ENCODE measurements at places on chromosomes 11 and 22.

DNA sequence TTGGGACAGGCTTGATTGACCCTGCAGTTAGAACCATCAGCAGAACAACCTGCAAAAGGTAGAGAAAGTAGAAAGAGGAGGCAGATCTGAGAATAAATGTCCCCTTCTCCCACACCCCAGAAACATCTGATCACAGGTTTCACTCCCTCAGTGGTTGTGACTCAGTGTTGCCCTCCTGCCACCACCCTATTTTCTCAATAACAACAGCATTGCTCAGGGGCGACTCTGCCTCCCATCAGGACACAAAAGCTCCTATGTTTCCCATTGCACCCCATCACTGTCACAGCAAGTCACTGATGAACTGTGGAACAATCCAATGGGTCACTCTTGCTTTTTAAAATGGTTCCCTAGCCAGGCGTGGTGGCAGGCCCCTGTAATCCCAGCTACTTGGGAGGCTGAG lies 110.2 kb downstream of the RASSF10 start:
- no peak for DNase-seq

DNA sequence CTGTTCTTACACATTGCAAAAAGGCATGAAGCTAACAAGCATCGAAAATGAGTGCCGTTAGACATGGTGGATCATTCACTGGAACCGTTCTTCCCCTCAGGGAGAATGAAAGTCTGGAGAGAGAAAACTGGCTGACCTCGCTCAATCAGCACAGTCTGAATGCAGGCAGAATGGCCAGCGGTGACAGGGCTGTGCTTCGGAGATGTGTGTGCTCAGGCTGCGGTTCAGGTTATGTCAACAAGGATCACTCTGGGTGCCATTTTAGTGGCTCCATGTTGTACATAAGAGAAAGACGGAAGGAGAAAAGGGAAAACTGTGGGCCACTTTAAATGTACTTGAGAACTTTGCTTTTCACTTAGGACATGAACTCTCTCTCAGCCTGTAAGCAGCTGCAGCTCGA lies 749.8 kb upstream of the ARHGAP42 start:
- DNase-seq, result no peak

GRCh38 chr11:114026355-114026754 lies 33.2 kb upstream of the ZBTB16 start:
- no peak for DNase-seq

DNA sequence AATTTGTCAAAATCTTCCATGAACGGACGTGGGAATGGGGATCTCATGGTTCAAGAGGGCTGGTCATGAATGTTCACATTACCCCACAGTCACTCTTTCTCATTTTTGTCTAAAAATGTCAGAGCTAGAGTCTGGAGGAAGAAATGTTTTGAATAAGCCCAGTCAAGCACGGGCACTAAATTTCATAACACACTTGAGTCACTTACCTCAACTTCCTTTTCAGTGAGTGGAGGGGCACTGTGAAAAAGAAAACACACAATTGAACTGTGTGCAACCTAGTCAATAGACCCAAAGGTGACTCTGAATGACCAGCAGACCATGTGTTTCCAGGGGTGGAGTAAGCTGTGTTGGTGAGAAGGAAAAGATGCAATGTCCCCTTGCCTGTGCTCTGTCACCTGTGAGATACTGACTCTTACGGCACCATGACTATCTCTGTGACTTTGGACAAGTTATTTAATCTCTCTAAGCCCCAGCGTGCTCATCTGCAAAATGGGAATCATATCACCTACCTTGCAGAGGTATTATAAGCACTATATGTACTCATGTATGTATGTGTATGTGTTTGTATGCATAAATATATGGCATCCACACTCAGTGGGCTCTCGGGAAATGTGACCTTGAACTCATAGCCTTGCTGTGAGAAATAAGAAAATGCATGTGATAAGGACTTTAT lies 38.2 kb upstream of the LYVE1 start:
- DNase-seq, result peak; percentile 33

DNA sequence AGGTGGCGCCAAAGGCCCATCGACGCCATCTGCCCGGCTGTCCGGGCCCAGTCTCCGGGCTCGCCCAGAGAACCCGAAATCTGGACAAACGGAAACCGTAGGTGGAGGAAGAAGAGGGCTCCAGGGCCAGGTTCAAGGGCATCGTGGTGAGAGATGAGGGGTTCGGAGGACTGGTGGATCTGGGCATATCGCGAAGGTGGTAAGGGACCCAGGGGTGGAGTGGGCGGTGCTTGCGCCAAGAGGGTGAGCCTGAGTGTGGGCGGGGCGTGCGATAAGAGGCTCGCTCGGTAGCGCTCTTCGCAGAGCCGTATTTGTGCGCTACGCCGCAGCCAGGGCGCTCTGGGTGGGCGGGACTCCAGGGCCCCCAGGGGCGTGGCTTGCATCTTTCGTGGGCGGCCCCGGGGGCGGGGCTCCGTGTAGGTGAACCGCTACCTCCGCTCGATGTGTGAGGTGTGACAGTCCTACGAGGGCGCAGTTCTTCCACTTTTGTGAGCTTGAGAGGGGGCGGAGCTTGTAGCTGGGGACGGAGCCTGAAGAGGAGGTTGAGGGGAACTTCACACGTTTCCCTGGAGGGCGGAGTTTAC lies 4.8 kb downstream of the CD248 start:
- DNase-seq, result peak; percentile 85

DNA sequence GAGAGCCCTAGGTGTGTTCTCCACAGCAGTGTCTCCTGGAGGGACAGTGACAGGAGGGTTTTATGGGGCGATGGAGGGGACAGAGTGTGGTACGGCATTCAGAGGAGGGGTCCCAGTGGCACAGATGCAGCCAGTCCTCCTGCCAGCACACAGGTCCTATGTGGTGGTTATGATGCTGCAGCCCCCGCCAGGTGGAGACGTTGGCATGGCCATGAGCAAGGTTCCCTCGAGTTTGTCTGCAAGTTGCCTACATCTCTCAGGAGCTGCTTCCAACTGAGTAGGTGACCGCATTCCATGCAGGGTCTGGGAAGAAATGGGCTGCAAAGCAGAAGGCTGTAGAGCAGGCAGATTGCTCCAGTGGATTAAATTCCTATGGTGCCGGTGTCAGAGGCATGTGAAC lies 646.0 kb downstream of the TBC1D22A start:
- no peak for DNase-seq

- DNase-seq, result no peak
Measured at GRCh38 chr11:116595305-116595880, 177.4 kb downstream of the BUD13 start.

- DNase-seq, result no peak
Measured at GRCh38 chr22:49156662-49157285, 670.9 kb downstream of the BRD1 start.

GRCh38 chr11:104781719-104782376 lies 116.4 kb downstream of the CASP12 start:
- DNase-seq, result no peak

DNA sequence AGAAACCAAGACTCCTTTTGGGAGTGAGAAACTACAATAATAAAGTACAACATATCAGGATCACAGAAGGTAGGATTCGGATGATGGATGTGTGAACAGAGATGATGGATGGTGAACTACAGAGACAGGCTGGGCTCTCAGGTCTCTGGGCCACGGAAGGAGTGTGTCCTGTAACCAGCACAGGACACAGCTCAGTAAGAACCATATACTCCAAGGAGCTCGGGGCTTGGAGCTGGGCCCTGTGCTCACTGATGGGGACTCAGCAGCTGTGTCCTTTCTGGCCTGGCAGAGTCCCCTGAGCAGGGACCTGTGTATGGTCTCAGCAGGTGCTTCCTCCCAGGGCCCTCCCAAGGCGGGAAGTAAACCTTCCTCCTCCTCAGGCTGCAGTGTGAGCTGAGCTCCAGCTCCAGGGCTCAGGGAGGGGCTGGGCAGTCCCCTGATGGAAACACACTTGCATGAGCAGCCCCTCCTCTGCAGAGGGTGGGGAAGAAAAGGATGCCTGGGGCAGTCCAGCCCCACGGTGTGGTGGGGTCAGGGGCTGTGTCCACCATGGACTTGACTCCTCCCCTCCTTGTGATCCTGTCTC lies 39.8 kb upstream of the TOP3B start:
- no peak for DNase-seq

GRCh38 chr11:18222814-18223421 lies 13.7 kb downstream of the SAA4 start:
- no peak for DNase-seq

GRCh38 chr22:22474733-22475132 lies 33.8 kb downstream of the ZNF280B start:
- no peak for DNase-seq

DNA sequence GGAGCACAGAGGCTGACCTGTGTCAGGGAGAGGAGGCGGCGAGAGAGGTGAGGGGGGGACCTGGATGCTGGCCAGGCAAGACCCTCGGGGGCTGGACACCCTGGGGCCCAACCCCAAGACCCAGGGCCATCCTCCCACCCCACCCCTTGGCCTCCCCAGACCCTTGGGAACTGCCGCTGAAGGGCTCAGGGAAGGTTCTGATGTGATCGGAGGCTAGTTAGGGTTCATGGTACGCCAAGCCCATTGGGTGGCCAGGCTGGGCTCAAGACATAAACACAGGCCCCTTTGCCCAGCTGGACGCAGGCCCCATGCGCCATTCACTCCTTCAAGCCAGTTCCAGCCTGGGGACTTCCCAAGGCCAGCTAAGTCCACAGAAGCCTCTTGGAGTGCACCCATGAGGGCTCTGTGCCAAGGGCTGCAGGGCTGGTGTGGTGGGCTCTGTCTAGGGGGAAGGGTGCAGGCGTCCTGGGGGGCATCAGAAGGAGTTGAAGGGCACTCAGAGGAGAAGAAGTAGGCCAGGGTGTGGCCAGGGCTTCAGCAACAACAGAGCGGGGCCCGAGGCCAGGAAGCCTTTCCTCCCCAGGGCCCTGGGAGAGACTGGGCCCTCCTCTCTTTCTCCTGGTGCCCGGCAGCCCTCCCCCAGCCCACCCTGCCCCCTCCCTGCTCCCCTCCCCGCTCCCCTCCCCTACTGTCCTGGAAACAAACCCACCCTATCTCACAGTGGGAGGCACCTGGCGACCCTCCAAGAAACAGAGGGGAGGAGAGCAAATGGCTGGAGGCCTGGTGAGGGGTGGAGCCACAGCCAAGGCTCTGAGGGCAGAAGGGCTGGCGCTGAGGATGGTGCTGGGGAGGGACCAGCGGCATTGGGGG lies 12.9 kb downstream of the TSPAN32 start:
- DNase-seq, result peak; percentile 91

DNA sequence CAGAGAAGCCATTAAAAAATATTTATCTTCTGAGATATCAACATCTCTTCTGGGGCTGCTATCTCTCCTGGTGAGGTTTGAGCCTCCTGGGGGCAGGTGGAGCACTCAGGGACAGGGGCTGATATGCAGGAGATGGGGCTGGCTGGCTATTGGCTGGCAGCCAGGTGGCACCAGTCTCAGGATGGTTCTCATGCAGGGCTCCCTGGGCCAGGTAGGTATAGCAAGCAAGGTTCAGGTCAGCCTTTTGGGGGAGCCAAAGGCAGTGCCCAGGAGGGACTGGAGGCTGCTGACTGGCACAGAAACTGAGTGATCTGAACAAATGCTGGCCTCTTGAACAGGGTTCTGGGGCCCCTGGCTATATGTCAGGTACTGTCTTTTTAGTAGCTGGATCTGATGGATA lies 29.7 kb upstream of the EMSY start:
- no peak for DNase-seq

- no peak for DNase-seq
Measured at GRCh38 chr22:45540122-45540521, 37.4 kb downstream of the FBLN1 start.

- peak; percentile 31 for DNase-seq
Measured at GRCh38 chr22:38753948-38754750, 1.6 kb downstream of the SUN2 start.

DNA sequence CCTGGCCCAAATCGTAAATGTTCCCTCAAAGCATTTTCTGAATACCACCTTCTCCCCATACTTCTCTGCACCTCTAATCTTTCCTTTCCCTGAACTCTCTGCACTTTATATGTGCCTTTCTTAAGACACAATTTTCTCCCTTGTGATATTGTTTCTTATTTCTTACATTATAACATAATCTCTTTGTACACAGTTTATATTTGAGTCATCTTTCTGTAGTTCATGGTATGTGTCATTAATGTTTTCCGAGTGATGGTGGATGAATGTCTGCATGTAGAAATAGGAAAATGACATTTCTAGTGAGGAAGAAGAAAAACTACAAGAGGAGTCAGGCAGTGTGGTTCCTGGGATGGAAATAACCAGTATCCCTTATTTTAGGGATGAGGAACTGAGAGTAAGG lies 5.5 kb downstream of the ACRV1 start:
- no peak for DNase-seq

- DNase-seq, result no peak
Measured at GRCh38 chr11:103364687-103365086, 255.5 kb downstream of the DYNC2H1 start.

DNA sequence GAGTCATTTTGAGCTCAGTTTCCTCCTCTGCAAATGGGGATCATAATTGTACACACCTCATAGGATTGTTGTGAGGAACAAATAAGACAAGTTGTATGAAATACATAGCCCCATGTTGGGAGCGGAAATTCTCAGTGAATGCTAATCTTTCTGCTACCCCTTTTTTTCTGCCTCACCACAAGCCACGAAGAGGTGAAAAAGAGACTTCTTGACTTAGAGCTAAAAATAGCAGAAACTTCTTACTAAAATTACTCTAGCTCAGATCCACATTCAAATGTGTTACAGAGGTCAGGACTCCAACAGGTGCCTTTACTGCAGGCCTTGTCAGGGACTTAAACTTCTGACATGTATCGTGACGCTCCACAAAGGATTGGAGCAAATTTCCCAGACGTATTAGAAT lies 128.5 kb downstream of the MIAT start:
- no peak for DNase-seq

DNA sequence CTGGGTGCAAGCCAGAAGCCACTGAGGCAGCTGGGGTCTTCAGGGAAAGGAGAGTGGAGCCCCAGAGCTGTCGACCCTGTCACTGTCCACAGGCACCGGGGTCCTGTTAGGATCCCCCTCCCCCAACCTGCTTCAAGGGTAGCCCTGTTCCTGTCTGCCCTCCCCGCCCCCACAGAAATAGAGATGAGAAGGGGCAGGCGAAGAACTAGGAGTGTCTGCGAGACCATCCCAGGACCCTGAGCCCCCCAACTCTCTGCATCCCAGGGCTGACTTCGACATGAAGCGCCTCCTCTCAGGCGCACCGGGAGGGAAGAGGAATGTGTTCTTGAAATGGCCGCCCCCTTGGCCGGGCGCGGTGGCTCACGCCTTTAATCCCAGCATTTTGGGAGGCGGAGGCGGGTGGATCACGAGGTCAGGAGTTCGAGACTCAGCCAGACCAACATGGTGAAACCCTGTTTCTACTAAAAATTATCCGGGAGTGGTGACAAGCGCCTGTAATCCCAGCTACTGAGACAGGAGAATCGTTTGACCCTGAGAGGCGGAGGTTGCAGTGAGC lies 607 bp upstream of the ZNF70 start:
- DNase-seq, result peak; percentile 29

GRCh38 chr11:57279116-57279515 lies 42.1 kb upstream of the APLNR start:
- no peak for DNase-seq

DNA sequence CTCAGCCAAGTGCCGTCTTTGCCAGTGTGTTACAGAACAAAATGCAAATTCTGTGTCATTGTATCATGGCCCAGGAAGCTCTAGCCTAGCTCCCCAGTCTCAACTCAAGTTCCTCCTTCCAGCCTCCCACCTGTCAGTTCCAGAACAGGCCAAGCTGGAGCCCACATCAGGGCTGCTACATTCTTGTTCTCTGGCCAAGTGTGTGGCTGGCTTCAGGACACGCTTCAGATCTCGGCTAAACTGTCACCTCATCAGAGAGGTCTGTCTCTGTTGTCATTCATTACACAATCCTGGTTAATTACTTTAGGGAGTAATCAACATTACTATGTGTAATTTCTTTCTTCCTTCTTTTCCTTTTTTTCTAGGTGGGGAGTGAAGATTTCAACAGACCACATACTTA lies 347.0 kb upstream of the SYN3 start:
- no peak for DNase-seq

- DNase-seq, result no peak
Measured at GRCh38 chr11:25755918-25756584, 575.9 kb upstream of the ANO3 start.

Data from AG08395 (cell line).